ENCODE measurements at places on chromosomes 16 and 17. TPM values are rescaled to one million over a fixed set of nuclear protein-coding genes. Genes with fewer than 3 reads are reported as not detected.

The OSBPL7 gene
- 9.0 TPM for total RNA-seq

The KCNAB3 gene
- 11.5 TPM for total RNA-seq

The PTX4 gene
- total RNA-seq: 0.28 TPM

The ADAD2 gene
- total RNA-seq: 0.10 TPM

The MAF gene
- total RNA-seq: 71.5 TPM

The CA5A gene
- 0.43 TPM for total RNA-seq

The APOH gene
- 0.76 TPM for total RNA-seq

The TXNDC11 gene
- 35.5 TPM for total RNA-seq

The CCL17 gene
- total RNA-seq: 11.0 TPM

The ZPBP2 gene
- total RNA-seq: 0.16 TPM

The AOC3 gene
- 2.1 TPM for total RNA-seq

The NGFR gene
- 0.05 TPM for total RNA-seq

The CWC25 gene
- total RNA-seq: 32.7 TPM

The SNX20 gene
- 16.6 TPM for total RNA-seq

The PVALEF gene
- not detected for total RNA-seq

The CDH3 gene
- 0.34 TPM for total RNA-seq

The FZD2 gene
- 0.08 TPM for total RNA-seq

The SLC35G3 gene
- not detected for total RNA-seq

The FNDC8 gene
- total RNA-seq: not detected

The NLRC5 gene
- 143 TPM for total RNA-seq

The MYH1 gene
- not detected for total RNA-seq

The DNAH9 gene
- total RNA-seq: not detected

The CACNG1 gene
- not detected for total RNA-seq

The IL34 gene
- total RNA-seq: 0.13 TPM
